Epithelial cell of proximal tubule (primary cell): ENCODE measurements at places on chromosomes 7 and 10.
A peak's percentile ranks its signal among the peaks of the same experiment; 100 is the strongest.

DNA sequence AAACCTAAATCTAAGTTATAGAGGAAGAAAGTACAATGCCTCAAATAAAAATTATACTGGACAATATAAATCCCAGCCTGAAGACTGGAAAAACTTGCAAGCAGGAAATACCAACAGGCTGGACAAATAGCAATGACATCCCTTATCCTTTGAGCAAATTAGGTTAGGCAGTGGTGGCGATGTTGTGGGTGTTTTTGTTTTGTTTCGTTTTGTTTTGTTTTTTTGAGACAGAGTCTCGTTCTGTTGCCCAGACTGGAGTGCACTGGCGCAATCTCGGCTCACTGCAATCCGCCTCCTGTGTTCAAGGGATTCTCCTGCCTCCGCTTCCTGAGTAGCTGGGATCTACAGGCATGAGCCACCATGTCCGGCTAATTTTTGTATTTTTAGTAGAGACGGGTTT is 57.3 kb upstream of the TES start:
- DNase-seq, result no peak

DNA sequence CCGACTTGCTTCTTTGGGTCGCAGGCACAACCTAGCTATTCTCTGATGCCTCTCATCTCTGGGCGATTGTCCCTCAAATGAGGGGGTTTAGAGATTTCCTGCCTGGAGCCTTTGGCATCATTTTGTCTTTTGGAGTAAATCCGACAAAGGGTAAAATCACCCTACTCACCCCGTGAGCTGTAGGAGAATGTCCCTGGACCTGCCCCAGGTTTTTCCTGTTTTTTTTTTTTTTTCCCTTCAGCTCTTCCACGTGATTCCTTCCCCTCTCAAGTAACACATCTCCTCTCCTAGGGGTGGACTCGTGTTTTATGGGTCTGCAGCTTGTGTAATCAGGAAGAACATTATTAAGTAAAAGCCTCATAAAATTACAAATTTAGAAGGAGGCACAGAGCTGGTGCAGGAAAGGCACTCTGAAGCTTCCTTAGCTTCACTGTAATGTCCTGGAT is 128.4 kb upstream of the ZNF746 start:
- no peak for DNase-seq

GRCh38 chr10:101495324-101495925 is 92.6 kb downstream of the POLL start:
- no peak for DNase-seq

DNA sequence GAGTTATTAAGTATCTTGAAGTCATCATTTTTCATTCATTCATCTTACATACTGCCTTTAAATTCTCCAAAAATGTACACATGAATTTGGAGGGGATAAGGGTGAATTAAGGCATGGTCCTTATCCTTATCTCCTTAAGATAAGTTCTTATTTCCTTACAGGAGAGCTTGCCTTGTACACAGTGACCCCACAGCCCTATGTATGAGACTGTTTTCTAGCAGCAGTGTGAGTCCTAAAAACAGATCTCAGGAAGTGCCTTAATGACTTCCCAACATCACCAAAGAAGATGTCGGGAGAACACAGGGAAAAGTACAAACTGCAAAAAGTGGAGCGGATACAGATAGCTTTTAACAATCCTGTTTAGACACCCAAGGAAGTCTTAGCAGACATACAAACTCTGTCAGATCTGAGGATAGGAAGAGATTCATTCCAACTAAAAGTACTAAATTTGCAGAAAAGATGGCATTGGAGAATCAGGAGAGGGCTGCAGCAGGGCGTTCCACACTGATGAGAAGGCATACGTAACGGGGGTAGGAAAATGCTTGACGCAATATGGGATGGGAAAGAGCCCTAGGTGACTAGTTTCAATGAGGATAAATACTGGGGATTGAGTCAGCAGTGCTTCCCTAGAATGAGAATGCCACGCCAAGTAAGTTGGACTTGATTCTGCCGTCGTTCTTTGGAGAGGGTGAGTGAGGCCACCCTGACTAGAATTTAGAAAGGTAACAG is 570.2 kb downstream of the PARD3 start:
- DNase-seq, result no peak

- peak; percentile 89 for DNase-seq
These were observed 99.3 kb upstream of the NFE2L3 start for GRCh38 chr7:26052706-26053105.

GRCh38 chr10:12712293-12712983 is 289.1 kb downstream of the CCDC3 start:
- DNase-seq, result no peak

DNA sequence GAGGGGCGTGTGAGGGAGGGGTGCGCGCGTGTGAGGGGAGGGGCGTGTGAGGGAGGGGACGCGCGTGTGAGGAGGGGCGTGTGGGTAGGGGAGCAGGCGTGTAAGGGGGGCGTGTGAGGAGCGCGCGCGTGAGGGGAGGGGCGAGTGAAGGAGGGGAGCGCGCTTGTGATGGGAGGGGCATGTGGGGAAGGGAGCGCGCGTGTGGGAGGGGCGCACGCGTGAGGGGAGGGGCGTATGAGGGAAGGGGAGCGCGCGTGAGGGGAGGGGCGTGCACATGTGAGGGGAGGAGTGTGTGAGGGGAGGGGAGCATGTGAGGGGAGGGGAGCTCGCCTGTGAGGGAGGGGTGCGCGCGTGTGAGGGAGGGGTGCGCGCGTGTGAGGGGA is 19.1 kb downstream of the MXI1 start:
- no peak for DNase-seq

- peak; percentile 95 for DNase-seq
These were observed 246.1 kb downstream of the KLF6 start for GRCh38 chr10:3538656-3539531.

DNA sequence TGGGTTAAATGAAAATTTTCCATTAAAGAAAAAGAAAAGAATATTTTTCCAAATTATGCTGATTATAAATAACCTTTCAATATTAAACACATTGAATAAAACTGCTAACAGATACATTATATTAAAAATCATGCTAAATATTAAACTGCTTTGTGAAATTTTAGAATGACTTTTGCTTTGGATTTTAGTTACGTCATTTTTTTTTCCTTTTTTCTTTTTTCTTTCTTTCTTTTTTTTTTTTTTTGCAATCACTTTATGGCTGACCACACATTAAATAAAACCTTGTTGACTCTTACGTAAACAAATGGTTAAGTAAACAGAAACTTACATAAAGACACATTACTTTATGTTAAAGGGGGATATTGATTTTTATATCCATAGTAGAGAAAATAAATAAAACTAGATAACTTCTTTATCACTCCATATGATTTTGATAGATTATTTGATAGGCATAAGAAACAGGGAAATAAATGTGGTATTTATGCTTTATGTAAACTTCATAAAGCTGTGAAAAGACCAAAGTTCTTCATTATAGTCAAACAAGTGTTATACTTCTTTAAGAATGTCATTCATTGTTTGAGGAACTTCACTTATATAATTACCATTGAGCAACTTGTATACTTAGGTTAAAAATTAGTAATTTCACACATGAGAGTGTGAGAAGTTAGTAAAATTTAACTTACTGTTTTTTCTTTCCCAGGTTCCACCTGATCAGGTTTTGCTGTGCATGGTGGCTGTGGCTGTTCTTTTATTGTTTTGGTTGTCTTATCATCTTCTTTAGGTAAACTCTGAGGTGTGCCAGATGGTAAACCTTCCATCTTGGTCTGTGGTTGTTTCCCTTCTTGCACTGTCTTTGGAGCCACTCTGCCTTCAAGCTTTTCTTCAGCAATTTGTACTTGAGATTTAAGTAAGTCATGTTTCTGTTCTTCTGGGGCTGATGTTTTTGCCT is 197.3 kb downstream of the PCLO start:
- peak; percentile 35 for DNase-seq

GRCh38 chr10:58723186-58723585 is 210.5 kb downstream of the BICC1 start:
- DNase-seq, result no peak

DNA sequence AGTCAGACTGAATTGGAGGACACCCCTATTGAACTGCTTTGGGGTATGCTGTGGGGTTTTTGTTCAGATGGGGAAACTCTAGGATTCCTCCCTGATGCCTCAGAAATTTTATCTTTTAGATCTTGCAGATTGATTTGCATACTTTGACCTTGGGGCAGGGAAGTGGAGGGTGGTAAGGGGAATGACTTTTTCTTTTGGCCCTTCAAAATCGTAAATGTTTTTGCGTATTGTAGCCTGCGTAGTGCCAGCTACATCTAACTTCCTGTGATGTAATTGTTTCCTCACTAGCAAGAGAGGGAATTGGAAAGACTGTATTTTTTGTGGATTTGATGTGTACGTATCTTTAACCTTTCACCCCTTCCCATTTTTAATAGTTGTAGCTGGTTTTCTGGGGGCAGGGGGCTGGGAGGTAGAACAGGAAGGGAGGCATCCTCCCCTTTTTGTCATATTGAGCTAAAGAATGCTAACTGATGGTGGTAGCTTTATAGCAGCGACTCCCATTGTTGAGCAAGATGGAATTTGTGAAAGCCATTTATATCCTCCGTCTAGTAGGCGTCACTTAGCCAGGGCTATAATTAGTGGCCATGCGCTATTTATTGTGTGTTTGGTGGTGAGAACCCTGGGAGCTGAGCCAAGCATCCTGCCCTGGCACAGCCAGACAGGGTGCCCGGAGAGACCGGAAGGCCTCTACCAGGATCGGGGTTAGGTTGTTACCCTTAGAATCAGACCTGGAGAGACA is 11.3 kb downstream of the DUSP5 start:
- DNase-seq, result no peak

- no peak for DNase-seq
These were observed 31.0 kb downstream of the MKI67 start for GRCh38 chr10:128095027-128095752.

- DNase-seq, result no peak
These were observed 50.5 kb downstream of the EXOC4 start for GRCh38 chr7:133303372-133303771.

DNA sequence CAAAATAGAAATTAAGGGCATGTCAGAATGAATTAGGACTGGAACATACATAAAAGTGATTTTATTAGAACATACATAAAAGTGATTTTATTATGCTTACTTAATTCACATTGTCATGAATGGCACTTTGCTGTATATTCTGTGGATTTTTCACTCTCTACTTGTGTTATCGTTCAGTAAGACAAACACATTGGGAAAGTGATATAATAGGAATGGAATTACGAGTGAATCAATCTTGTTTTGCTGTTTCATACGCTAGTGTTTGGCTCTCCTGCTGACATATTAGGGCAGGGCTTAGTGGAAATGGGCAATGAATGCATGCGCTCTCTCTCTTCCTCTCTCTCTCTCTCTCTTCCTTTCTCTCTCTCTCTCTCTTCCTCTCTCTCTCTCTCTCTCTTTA is 561.1 kb downstream of the ACTR3B start:
- no peak for DNase-seq

GRCh38 chr7:770741-771166 is 43.7 kb upstream of the PRKAR1B start:
- DNase-seq, result peak; percentile 73
